ENCODE measurements at places on chromosomes 4 and X. TPM values are rescaled to one million over a fixed set of nuclear protein-coding genes. Genes with fewer than 3 reads are reported as not detected.

Gene BGN
- polyA plus RNA-seq, result 149 TPM

- peak; percentile 16 for DNase-seq
Observed at GRCh38 chr4:184298254-184298653, 80.6 kb upstream of the ENPP6 start.

DNA sequence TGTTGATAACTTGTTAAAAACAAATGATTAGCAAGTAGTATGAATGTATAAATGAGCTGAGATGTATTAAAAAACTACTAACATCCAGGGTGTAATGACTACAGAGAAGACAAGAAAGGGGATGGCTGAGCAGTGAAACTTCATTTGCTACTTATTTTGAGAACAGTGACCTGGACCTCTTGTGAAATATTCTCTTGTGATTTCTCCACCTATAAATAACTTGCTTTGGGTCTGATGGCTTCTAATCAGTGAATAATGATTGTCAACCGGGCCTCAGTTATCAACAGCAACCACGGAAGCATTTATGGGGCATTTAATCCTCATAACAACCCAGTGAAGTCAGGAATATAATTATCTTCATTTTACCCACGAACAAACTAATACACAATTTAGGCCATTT is 154.2 kb upstream of the HAND2 start:
- no peak for DNase-seq

- DNase-seq, result no peak
Observed at GRCh38 chr4:110617646-110618580, 5.0 kb downstream of the PITX2 start.

GRCh38 chr4:3442959-3443749 is 1.4 kb downstream of the HGFAC start:
- DNase-seq, result peak; percentile 26

DNA sequence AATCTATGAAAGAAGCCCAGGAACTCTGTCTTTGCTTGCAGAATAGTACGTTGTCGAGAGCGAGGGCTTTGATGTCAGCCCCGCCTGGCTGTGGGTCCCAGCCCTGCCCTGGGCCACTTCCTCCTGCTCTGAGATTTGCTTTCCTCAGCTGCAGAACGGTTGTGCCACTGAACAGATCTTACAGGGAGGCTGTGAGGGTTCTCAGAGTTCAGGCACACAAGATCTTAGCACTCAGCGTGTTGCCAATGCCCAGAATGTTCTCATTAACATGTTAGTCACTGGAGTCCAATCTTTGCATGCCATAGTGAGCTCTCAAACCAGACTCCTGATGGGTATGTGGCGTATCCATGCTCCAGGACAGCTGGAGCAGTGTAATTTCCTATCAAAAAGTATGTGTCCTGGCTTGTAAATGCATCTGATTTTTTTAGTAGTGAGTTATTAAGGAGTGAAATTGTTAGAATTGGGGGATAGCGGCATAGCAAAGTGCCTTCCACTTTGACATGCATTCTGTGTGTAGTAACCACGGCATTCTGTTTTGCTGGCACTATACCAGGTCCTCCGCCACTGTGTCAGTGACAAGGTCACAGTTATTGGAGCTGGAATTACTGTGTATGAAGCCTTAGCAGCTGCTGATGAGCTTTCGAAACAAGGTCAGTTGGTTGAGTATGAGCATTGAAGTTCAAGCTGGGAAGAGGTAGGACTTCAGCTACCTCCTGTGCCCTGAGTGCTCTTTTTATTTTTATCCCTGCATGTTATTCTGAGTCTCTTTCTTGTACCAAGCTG is 31.6 kb downstream of the TKTL1 start:
- DNase-seq, result no peak
